ENCODE measurements at places on chromosomes 4 and X.

GRCh38 chr4:172758586-172759340 lies 409.8 kb upstream of the GALNT7 start:
- no peak for DNase-seq

- DNase-seq = no peak
Observed at GRCh38 chr4:158164768-158165213, 8.0 kb downstream of the GASK1B start.

DNA sequence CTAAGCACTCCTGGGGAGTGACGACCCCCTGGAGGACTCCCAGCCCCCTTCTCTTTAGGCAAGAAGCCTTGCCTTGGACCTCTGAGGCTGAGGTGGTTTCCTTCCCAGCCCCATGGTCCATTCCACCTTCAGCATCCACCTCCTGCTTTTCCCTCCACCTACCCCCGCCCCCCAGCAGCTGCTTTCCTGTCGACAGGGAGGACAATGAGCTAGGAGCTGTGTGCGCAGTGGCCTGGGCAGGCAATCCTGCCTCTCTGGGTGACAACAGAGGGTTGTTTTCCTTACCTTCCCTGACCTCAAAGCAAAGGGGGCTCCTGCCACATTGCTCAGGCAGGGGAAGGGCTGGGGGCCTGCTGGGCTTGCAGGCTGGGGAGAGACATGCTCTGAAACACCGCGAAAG lies 123.5 kb downstream of the BCOR start:
- DNase-seq = no peak

DNA sequence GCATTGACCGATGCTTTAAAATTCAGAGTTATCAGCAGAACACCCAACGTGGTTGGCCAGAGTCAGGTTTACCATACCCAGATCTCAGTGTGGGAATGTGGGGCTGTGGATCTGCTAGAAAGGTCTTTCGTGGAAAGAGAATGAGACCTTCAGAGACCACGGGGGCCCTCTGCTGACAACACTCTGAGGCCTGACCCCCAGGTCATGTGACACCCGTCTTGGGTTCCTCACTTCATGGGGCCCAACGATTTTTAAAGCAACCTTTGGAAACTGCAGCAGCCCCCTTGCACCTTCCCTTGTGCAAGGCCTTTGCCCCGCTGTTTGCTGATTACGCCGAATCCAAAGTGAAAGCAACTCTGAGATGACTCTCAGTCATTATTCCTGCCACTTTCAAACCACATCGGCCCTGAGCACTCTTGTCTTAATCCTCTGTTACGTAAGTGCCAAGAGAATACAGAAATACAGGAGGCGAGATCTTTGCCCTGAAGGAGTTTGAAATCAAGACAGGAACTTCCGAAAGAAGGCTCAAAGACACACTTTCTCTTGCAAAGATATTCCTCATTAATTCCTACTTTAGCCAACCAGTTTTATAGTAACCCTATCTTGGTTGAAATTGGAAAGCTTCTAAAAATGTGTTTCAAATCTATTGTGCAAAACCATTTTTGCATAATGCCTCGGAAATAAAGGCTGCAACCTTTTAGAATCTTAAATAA lies 88.3 kb downstream of the EVC2 start:
- DNase-seq = no peak

DNA sequence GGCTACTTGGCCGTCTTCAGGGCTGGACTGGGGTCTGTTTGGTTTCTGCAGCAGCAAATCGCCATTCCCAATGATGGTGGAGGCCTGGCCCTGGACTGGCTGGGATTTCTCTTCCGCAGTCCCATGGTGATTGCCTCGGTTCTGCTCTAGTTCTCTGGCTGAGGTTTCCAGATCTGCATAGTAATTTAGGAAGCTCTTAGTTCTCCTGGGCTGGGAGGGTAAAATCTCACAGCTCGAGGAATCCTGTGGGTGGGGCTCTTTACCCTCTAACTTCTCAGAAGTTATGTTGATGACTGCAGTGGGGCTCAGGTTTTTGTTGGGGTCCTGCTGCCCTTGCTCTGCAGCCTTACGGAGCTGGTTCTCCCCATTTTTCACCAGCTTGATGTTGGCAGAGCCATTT lies 200.6 kb downstream of the APBB2 start:
- DNase-seq = no peak

GRCh38 chrX:102627640-102628039 lies 23.6 kb upstream of the GPRASP1 start:
- no peak for DNase-seq

DNA sequence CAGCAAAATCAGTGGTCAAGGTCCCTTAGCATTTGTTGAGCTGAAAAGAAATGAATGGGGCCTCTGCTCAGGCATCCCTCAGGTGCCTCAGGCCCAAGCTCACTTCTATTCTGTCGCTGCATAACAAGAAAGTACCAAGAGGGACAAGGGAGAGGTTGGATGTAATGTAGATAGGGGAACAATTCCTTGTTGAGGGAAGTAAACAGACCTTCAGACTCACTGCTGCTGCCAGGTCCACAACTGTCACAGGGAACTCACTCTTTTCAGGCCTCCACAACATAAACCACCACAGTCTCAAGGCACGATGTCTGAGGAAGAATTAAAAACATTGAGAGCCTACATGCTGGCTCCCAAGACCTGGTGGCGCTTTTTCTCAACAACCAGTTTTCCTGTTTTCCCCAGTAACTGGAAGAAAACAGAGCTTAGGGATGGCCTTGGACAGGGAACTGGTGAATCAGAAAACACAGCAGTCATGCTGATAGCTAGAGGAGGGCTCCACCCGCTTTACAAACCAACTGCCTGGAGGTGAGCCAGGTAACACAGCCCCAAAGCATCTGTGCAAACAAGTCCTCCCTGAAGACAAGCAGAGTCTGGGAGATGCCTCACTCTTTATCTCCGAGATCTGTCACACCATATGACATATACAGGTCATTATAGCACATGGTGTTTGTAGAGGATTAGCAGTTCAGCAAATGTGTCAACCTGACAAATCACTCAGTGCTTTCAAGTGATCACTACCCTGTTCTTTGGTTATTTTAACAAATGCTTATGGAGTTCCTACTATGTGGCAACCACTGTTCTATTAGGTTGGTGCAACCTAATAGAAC lies 14.3 kb upstream of the AWAT1 start:
- no peak for DNase-seq

GRCh38 chr4:176882206-176882605 lies 89.5 kb upstream of the VEGFC start:
- no peak for DNase-seq

- DNase-seq = no peak
Observed at GRCh38 chr4:23861897-23862296, 27.9 kb downstream of the PPARGC1A start.

DNA sequence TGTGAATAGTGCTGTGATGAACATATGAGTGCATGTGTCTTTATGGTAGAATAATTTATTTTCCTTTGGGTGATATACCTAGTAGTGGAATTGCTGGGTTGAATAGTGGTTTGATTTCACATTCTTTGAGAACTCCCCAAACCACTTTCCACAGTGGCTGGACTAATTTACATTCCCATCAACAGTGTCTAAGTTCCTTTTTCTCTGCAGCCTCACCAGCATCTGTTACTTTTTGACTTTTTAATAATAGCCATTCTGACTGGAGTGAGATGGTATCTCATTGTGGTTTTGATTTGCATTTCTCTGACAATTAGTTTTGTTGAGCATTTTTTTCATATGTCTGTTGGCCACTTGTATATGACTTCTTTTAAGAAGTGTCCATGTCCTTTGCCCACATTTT lies 29.1 kb downstream of the JADE3 start:
- DNase-seq = no peak

DNA sequence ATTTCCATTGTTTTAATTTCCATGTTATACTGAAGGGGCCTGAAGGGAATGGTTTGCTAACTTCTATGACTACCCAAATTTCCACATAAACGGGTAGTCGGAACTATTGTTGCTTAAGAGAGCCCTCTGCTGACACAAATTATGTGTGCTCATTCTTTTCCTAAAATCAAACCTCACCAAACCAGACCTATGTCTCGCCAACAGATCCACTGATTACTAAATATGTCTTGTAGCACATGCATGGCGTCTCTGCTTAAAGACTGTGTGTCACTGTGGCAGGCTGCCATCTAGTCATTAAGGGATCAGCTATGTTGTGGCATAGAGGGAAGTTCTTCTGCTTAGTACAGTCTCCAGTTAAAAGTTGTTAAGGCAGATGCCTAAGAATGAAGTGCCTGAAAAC lies 25.1 kb downstream of the PIR start:
- DNase-seq = no peak
